T-helper 1 cell treated with Interleukin-12 subunit alpha and Interleukin-12 subunit beta and Interleukin-4 antibody, amounts not matched to agents 30 ng/mL and 1 ng/mL, for 36 hours (primary cell): ENCODE measurements at places on chromosomes 4 and X. TPM values are rescaled to one million over a fixed set of nuclear protein-coding genes. Genes with fewer than 3 reads are reported as not detected.

The ARHGAP6 gene
- total RNA-seq: not detected in 2 replicates

The FHIP1A gene
- not detected in 2 replicates for total RNA-seq

The TAF7L gene
- total RNA-seq: 0.12 and 0.29 TPM in 2 replicates

The MAGEA1 gene
- not detected in 2 replicates for total RNA-seq

The PPP1R2C gene
- total RNA-seq: not detected in 2 replicates

The AREG gene
- total RNA-seq: 0.22 and 0.27 TPM in 2 replicates

The MXRA5 gene
- total RNA-seq: not detected in 2 replicates

The TMEM150C gene
- total RNA-seq: not detected in 2 replicates

The SLC6A14 gene
- not detected in 2 replicates for total RNA-seq

The TMPRSS11B gene
- total RNA-seq: not detected in 2 replicates

The CXCL6 gene
- not detected in 2 replicates for total RNA-seq

The KIAA1210 gene
- not detected in 2 replicates for total RNA-seq

The HAUS7 gene
- total RNA-seq: 41.9 and 42.1 TPM in 2 replicates
